ENCODE measurements at places on chromosomes 16 and 17.

DNA sequence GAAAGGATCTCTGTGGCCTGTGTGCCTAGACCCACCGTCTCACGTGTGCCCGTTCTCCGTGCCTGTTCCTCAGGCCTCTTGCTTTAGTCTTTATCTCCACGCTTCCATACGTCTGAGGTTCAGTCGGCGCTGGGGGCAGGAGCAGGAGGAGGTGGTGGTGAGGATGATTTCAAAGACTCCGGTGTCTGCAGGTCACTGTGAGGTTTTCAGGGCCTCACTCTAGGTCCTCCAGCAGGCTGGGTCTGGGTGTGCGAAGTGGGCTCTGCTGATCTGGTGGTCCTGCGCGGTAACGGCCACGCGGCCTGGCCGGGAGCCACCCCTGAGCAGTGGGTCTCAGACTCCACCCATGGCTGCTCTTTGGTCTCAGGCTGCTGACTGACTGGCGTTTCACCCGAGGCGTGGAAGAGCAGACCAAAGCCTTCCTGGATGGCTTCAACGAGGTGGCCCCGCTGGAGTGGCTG lies 14.4 kb upstream of the CLEC18A start:
- no peak for DNase-seq

GRCh38 chr16:62872339-62872738 lies 836.1 kb upstream of the CDH8 start:
- DNase-seq: no peak

GRCh38 chr17:34269969-34270368 lies at the start of gene CCL7:
Gene CCL7 (plus strand): TSS chr17:34270221. CDS start chr17:34270291, 70 bp downstream.
- DNase-seq: no peak

DNA sequence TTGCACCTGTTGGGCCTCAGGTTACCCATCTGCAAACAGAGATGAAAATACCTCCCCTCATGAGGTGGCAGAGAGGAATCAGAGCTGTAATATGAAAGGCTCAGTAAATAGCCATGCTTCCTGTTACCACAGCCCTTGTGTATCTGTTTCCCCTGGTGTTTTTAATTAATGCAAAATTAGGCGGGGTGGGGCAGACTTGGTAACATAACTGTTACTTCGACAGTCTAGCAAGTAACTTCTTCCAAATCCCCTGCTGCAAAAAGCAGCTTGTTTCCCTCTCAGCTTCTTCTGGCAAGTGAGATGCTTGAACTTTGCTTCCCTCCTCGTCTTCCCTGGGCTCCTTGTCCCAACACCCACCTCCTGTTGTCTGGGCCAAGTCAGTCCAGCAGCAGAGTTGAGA lies 381.5 kb downstream of the CPPED1 start:
- no peak for DNase-seq

DNA sequence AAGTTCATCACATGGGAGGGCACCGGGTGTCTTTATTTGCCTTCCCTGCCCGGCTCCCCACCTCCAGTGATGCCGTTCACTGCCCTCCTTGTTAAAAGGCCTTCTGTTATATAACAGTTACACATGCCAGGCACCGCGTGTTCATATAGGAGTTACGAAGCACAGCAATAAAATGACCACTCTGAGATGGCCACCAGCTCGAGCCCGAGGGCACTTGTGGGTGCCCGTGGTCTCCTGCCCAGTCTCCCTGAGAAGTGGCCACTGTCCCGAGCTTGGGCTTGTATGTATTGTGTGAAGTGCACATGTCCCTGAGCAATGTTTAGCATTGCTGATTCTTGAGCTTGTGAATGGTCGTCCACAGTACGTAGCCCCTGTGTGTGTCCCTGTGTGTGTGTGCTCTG lies 355.6 kb downstream of the SEC14L1 start:
- DNase-seq: no peak

DNA sequence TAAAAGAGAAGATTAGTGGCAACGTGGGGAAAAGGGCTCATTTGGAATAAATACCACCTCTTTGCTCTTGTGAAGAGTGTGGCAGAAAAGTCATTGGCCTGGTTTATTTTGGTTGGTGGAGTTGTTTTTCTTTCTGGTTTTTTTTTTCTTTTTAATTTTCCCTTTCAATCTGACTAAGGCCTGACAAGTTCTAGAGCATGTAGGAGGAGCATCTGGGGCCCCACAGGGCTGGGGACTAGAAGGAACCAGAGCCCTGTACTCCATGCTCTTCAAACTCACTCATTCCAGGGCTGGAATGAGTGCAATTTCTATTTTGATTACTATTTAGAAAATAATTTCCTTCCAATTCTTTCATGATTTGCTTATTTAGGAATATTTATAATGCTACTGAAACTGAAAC lies 13.3 kb downstream of the IRX5 start:
- no peak for DNase-seq

DNA sequence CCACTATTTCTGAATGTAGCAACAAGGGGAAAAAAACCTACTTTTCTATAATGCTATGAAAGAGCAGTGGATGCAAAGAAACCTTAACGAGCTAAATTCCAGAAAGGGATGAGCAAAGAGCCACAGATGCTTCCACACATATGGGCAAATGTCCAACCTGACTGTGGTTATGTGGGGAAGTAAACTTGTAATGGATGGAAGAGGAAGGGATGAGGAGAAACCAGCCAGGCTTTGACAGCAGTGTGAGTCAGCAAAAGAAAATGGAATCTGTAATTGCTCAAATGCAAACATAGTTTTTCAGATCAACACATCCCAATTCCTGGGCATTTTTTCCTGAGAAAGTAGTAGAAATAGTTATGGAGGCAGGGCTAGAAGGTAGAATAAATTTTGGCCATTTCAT lies 204.8 kb upstream of the CPHXL start:
- no peak for DNase-seq

GRCh38 chr16:64225036-64225435 lies 896.8 kb downstream of the CDH11 start:
- no peak for DNase-seq

GRCh38 chr16:35642322-35642835 lies 2183.0 kb downstream of the TP53TG3F start:
- no peak for DNase-seq

DNA sequence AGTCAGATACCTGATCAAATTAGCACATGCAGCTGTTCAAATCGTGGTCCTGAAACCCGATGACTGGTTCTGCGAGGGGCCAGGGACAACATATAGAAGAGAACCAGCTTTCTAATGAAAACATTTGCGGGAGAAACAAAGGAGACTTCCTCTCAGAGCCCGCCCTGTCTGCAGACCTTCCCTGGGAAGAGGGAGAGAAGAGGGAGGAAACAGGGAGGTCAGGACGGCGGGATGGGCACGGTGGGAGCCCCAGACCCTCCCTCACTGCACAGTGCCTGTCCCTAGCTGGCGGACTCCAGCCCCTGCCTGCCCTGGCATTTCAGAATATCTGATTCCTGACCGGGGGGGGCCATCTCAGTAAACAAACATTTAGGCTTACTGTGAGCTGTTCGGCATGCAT lies 317.3 kb downstream of the FOXL1 start:
- DNase-seq: no peak

- DNase-seq: no peak
Measured at GRCh38 chr16:69613378-69614154, 47.8 kb downstream of the NFAT5 start.

DNA sequence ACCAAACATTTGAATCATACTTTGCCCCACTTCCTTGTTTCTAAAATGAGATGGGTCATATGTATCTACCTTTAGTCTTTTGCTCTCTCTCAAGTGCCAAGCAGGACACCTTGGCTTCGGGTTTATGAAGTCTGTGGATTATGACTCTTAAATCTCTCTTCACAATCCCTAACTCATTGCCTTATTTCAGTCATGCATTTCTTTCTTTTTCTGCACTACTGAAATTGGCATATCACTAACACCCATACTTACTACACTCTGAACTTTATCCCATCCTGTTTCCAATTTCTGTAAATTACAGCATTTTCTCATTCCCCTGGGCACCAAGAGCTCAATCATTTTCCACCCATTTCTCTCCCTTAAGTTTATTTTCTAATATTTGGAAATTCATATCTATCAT lies 42.0 kb downstream of the ABCA9 start:
- no peak for DNase-seq

GRCh38 chr16:74666010-74666421 lies 661 bp downstream of the RFWD3 start:
- DNase-seq: no peak

GRCh38 chr17:36877771-36878170 lies 59.5 kb upstream of the LHX1 start:
- no peak for DNase-seq

GRCh38 chr17:78378225-78379130 lies at the start of gene PGS1:
Gene PGS1 (plus strand): TSS chr17:78378649. CDS start chr17:78378666, 17 bp downstream.
- DNase-seq: no peak

GRCh38 chr17:38848557-38848891 lies 5.0 kb downstream of the RPL23 start:
- no peak for DNase-seq

- no peak for DNase-seq
Measured at GRCh38 chr17:43350888-43351361, 47.9 kb upstream of the ARL4D start.

- DNase-seq: no peak
Measured at GRCh38 chr17:69473841-69474831, 59.6 kb downstream of the MAP2K6 start.

- DNase-seq: no peak
Measured at GRCh38 chr17:9389111-9389527, 186.5 kb downstream of the STX8 start.

GRCh38 chr17:59547131-59547915 lies 18.1 kb upstream of the DHX40 start:
- DNase-seq: no peak

DNA sequence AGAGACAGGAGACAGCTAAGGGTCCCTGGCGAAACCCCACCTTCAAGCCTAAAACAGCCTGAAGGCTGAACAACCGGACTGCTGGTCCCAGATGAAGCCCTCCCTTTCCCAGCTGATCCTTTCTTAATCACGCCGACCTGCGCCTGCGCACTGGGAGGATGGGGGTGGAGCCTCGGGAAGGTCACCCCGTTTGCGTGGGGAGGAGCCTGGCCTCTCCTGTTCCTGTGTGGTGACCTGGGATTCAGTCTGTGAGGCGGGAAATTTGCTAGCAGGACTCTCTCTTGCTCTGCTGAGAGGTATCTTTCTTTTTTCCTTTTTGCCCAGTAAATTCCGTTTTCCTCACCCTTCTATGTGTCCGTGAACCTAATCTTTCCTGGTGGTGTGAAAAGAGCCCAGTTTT lies 9.6 kb downstream of the FAM20A start:
- no peak for DNase-seq

- DNase-seq: no peak
Measured at GRCh38 chr16:58938811-58939210, 204.7 kb upstream of the GOT2 start.

GRCh38 chr17:4101759-4102405 lies 40.9 kb downstream of the ZZEF1 start:
- DNase-seq: no peak

- DNase-seq: no peak
Measured at GRCh38 chr16:26031286-26031685, 339.5 kb downstream of the HS3ST4 start.

DNA sequence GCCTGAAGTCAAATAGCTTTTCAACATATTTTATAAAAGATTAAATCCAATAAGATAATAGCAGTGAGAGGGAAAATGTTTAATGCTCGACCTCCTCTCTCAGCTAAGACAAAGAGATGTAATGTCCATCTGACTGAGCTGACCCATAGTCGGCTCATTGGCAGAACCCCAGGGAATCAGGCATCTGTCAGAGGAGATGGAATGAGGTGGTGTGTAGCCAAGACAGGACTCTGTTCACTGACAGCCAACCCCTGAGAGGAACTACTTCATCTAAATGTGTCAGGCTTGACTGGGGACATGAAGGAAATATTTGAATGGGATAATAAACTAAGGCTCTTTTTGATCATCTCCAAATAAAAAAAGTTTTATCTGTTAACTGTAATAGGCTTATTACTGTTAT lies 188.0 kb downstream of the CDH11 start:
- DNase-seq: no peak

DNA sequence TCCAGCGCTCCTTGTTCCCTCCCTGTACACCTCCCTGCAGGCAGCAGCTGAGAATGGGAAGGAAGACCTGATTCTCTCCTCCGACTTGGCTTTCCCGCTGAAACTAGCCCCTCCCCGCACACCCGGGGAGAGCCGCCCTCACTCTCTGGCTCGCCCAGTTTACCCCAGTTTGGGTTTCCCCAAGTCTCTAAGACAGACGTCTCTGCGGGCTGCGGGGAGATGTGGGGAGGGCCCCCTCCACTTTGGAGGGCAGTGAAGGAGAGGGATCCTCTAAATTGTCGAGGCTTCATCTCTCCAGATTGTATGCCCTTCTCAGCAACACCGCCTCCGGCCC lies 797 bp downstream of the GRB7 start:
- no peak for DNase-seq

DNA sequence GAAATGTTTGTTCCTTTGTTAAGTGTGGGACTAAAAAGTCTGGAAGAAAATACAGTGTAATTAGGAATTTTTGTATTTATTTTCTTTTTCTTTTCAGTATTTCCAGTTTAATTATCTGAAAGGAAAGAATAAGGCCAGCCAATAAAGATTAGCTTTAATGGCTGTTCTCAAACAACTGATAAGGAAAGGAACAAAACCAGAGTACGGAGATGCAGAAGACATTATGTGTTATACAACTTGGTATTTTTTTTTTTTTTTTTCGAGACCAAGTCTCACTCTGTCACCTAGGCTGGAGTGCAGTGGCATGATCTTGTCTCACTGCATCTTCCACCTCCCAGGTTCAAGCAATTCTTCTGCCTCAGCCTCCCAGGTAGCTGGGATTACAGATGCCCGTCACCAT lies 47.5 kb downstream of the SNTB2 start:
- DNase-seq: no peak

DNA sequence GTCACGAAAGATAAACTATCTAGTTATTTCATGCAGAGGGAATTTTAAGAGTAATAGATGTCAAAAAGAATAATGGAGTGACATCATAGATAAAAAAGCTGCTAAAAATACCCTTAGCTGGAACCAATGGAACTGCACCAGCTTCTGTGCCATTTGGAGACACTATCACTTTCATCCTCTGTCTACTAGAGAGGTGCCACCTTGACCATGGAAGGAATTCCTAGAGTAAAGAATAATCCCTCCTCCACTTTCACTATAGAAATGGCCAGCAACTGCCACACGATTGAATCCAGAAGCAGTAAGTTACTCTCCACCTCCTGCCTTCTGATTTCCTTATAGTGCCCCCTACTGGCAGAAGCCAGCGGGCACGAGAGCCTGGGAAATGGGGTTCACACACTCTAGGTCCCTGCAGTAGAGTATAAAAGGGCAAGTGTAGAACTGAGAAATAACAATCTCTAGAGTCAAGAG lies 2.8 kb upstream of the ALDH3A2 start:
- no peak for DNase-seq

- no peak for DNase-seq
Measured at GRCh38 chr16:86044881-86045590, 146.1 kb downstream of the IRF8 start.

Measured in NCI-H1048 (cell line).